GM23248 (cell line): ENCODE measurements at places on chromosomes 7 and 10.

- no peak for DNase-seq
Observed at GRCh38 chr10:93951905-93952304, 41.8 kb upstream of the PLCE1 start.

DNA sequence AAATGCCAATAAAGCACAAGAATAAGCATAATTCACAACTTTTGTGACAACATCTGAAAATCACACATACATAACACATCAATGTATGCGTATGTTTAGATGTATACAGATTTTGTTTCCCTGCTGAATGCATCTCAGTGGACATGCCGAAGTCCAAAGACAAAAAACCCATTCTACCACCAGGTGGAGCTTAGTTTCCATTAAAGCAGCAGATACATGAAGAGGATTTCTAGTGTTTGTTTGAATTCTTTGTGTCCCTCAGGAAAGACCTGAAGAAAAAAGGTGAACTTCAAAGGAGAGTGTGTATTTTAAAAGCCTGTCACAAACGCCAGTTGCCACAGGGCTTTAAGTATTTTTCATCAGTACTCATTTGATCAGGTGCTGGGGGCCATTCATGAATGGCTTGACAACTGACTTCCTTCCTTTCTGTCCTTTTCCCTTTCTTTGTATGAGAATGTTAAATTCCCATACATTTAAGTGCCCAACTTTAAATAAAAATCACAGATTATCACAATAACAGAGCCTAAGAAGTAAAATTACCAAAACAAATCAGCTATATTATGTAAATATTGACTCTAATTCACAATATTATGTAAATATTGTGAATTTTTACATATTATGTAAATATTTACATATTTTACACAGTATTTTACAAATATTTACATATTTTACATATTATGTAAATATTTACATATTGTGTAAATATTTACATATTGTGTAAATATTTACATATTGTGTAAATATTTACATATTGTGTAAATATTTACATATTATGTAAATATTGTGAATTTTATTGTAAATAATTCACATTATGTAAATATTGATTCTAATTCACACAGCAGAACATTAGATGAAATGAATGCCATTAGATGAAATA lies 343.0 kb downstream of the CRPPA start:
- peak; percentile 63 for DNase-seq

DNA sequence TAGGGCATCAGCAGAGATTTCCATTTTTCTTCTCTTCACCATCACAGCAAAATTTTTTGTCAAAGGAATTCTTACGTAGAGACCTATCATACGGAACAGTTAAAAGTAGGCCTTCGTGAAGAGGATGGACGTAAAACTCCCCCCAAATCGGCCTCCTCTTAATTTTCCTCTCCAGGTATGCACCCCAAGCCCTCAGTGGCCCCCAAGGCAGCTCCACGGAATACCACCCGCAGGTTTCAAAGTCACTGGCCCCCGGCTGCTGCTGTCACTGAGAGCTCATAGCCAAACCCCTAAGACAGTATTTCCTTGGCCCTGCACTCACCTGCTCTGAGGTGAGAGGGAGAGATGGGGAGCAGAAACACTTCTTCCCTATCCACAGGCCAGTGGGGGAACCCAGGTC lies 8.8 kb downstream of the PODXL start:
- DNase-seq: no peak

- peak; percentile 73 for DNase-seq
Observed at GRCh38 chr7:27173956-27174873, at the start of gene HOXA10. TSS of gene HOXA10 (minus strand) at chr7:27174320. CDS start at chr7:27174306, 14 bp downstream.

- peak; percentile 49 for DNase-seq
Observed at GRCh38 chr7:139523199-139523941, at the start of gene CLEC2L. TSS of gene CLEC2L (plus strand) at chr7:139523685. CDS start at chr7:139523928, 243 bp downstream.

DNA sequence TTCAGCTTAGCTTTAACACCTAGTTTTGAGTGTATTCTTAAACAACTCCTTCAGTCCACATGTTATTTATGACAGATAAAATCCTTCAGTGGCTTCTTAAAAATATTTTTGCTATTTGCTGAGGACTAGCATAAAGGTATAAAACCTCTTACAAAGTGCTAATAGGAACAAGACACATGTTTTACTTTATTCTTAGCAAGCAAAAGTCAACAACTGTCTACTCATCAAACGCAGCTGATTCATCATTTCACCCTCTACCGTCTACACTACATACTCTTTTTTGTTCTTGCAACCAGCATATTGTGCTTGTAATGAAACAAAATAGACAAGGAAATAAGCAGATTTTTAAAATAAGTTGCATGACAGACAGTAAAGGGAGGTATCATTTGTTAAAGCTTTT lies 319.7 kb downstream of the SNX13 start:
- no peak for DNase-seq

- DNase-seq: no peak
Observed at GRCh38 chr10:67521546-67521945, 174.4 kb downstream of the CTNNA3 start.

DNA sequence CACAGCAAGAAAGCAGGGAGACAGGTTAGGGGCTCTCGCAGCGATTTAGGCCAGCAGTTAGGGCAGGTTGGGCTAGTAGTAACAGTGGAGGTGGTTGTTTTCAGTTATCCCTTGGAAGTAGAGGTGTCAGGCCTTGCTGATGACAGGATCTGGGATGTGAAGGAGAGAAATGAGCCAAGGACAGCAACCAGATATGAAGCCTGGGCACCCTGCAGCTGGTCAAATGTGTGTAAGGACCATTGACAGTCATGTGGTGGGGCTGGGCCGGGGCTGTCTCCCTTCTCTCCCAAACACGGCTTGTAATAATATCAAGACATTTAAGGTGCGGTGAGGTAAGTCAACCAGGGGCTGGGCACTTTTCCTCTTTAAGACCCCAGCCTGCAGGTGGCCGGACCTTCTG lies 112.5 kb upstream of the IGFBP3 start:
- DNase-seq: peak; percentile 21

GRCh38 chr7:49425277-49425818 lies 348.1 kb upstream of the VWC2 start:
- no peak for DNase-seq

DNA sequence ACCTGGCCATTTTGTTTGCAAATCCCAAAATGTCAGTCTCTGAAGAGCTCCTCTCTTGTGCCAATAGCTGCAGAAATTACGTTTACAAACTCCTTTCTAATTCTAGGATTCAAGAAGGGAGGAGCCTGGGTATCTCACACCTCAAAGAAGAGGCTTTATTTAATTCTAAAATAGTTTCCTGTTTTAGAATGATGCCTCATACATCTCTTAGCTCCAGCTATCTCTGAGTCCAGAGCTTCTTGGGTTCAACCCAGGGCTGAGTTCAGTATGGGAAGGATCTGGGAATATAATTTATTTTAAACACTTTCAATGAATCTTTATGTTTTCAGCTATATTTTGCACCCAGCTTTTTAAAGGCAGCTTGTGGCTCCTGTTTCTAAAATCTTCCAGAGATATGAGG lies 150.1 kb downstream of the CACNA2D1 start:
- no peak for DNase-seq

DNA sequence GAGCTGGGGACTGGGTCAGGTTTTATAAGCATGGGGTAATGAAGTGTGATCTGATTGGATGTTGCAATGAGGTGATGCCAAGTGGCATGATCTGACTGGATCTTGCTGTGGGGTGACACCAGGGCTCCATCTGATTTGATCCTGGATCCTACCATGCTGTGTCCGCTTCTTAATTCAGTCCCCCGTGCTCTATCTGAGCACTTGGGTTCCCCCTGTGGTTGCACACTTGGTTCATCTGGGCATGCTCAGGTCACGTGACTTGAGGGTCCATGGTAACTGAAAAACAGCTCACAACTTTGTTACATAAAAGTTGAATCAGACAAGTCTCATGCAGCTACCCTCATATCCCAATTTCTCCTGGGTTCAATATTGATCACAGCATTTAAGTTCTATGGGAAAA lies 448.6 kb upstream of the NRP1 start:
- DNase-seq: no peak

DNA sequence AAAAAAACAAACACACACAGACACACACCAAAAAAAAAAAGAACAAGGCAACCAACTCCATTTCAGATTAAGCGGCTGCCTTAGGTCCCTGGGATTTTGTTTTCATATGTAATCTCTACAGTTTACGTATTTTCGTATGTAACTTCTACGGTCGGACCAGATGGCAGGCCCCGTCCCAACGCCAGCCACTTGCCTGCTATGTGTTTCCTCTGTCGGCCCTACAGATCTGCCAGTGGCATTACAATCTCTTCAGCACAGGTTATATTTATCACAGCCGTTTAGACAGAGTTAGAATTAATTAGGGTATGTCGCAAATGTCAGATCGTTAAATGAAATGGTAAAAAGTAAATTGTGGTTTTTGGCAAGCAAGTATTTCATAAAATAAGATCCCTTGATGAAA lies 99.3 kb downstream of the DNAJB6 start:
- no peak for DNase-seq

DNA sequence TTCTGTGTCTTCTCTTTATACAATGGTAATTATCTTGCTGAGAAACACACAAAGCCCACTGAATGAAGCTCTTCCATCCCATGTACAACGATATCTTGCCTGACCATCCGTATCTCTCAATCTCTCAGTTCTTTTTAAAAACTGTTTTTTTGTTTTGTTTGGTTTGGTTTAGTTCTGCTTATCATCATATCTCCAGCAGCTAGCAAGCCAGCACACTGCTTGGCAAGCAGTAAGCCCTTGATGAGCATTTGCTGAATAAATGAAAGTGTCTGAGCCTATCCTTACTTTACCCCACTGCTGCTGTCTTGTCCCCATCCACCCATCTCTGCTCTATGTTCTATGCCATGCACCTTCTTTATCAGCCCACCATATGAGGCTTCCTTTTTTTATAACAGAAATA lies 34.2 kb downstream of the ITGB1 start:
- no peak for DNase-seq

DNA sequence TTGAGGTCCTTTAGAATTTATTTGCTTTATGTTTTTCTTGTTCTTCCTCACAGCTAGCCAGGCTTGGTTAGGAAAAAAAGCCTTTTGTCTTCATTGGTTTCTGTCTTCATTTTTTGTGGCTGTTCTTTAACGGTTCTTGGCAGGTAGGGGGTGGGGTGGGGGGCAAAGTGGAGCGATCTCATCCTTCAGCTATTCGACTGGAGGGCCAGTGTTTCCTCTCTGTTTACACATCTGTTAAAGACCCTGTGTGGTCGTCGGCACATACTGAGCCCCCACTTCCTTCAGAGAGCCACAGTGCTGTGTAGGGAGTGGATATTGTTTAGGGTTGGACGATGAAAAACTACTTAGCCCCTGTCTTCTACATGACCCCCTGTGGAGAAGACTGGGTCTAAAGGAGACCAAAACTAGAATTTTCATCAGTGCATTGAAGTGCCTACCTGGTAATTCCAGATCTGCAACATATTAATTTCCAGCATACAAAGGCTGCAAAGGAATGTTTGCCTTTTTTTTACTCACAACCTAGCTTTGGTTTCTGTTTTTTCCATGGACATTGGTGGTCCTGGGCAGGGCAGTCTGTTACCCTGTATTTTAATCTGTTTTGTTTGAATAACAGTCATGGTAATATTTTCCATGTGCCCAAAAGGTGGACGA lies 29.0 kb downstream of the PRPF18 start:
- DNase-seq: no peak

- no peak for DNase-seq
Observed at GRCh38 chr7:2004841-2005725, 227.7 kb downstream of the MAD1L1 start.

DNA sequence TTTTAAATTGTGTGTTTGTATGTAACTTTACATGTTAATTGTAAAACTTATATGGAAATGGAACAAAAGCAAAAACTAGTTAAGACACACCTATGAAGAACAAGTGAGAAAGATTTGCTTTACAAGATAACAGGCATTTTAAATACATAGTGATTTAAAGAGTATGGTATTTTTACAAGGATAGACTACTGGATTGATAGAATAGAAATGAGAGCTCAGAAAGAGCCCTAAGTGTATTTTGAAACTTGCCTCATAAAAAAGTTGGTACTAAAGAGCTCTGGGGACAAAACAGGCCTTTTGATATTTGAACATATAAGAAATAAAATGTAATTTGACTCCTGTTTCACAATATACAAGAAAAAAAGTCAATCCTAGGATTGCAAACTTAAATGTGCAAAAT lies 928.4 kb downstream of the REEP3 start:
- no peak for DNase-seq

GRCh38 chr7:81607987-81608386 lies 161.9 kb downstream of the HGF start:
- DNase-seq: peak; percentile 18

DNA sequence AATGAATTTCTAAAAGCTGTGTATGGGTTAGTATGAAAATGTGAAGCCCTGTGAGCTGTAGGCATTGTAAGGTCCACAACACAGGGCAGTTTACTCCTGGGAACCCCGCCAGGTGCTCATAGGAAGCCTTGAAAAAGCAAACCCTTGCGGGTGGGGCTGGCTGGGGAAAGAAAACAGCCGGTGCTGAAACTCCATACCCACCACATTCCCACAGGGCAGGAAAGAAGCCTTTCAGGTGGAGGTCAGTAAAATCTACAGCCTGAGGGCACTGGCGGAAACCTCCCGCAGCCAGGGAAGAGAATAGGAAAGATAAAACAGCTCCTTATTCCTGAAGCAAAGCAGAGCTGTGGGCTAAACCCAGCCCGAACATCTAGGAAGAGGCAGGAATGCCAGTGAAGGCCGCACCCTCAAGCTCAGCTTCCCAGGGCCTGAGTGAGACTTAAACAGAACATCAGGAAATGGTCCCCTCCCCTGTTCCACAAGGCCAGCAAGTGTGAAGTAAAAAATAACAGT lies 34.7 kb downstream of the PODXL start:
- DNase-seq: peak; percentile 48

DNA sequence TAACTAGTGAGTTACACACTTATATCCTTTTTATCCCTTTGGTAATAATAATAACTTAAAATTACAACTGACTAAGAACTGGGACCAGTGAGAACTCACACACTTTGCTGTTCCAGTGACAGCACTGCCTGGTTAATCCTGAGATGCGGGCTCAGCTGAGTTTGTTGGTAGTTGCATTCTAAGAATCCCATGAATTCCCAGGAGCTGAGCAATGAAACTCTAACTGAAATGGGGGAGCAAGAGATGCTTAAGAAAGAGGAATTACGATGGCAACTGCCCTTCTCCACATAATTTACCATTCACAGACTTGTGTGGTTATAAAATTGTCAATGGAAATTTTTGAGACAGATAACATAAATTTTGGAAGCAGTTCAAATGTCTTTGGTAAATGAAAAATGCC lies 659.4 kb downstream of the MAGI2 start:
- DNase-seq: peak; percentile 9

DNA sequence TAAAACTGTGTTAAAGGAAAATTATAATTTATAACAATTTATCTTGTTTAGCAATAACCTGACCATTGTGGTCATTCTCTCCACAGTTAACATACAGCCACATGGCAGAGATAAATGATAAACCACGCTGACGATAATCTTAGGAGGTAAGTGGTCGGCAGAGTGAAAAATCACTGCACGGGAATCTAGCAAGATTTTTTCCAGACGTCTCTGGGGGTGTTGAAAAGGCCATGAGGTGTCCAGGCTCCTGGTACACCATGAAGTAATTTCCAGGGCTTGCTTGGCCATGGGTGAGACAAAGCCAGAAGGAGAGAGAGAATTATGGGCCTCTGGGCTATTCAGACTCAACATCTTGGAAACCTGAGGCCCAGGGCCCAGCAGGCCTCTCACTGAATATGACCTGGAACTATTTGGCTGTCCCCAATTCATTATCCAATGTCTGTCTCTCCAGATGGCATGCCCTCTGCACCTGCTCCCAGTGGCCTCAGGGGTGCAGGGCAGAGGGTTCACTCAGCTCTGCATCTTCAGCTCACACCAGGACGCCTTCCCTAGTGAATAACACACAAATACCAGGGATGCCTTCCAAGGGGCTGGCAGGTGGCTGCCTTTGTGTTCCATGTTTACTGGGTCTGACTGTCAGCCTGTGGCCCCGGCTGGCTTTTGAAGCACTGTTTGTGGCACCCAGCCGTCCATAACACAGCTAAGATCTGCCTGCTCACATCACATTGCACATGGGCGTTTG lies 590.4 kb upstream of the PFKP start:
- no peak for DNase-seq
